Heart left ventricle (tissue), 16 donors: ENCODE measurements at places on chromosomes 6 and 20. TPM values are rescaled to one million over a fixed set of nuclear protein-coding genes. Genes with fewer than 3 reads are reported as not detected.

DNA sequence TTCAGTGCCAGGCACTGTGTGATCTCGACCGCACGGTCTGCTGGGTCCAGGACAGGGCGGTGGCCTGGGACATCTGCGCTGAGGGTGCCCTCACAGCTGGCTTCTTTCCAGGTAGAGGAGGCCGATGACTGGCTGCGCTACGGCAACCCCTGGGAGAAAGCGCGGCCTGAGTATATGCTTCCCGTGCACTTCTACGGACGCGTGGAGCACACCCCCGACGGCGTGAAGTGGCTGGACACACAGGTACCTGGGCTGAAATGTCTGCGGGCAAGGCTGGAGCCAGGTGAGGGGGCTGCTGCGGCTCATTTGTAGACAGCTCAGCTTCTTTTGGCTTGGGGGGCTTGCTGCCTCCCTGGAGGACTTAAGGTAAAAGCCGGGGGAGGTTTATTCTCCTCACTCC, 26.6 kb downstream of the PYGB start:
- peak; percentile 70 for DNase-seq

Gene CST4
- polyA plus RNA-seq: not detected

DNA sequence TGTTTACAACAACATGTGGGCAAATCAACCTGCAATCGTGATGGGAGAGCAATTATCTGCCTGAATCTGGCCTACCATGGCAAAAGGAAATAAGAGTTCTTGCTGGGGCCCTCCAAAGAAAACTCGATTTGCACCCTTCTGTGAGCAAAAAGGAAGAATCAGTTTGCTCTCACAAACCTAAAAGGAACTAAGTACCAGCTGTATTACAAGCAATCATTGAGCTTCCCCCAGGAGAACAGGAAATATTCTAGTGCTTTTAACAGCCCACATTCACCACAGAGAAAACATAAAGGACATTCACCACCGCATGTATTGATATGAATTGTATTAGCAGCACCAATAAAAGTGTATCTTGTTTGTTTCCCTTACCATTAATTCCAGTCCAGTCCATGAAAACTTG, 75.0 kb downstream of the MBOAT1 start:
- no peak for DNase-seq

Gene PHACTR3
- 0.19 TPM for polyA plus RNA-seq

- DNase-seq: no peak
Observed at GRCh38 chr6:130159956-130160355, 62.8 kb downstream of the SAMD3 start.

Gene ZKSCAN3
- polyA plus RNA-seq: 1.8 TPM

Gene HSPA1L
- 1.9 TPM for polyA plus RNA-seq

- DNase-seq: no peak
Observed at GRCh38 chr20:48795732-48796131, 32.1 kb downstream of the PREX1 start.

Gene QRSL1
- 15.2 TPM for polyA plus RNA-seq

GRCh38 chr20:35891375-35891774, 62.9 kb downstream of the SCAND1 start:
- DNase-seq: no peak

DNA sequence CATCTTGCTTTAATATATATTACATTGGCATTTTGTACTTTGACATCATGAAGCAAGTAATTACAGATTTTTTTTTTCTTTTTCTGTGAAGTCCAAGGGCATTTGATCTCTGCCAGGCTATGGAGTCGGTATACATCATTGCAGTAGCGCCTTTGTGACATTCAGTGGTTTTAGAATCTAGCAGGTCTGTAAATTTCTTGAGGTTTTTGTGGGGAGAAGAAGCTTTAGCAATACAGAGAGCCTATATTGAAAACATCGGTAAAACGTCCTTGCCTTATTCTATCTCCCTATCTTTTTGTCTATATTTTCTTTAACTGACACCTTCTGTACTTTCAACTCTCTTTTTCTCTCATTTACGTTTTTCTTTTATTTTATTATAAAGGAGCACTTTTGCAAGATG, 47.2 kb downstream of the DUSP22 start:
- DNase-seq: no peak

Gene ISM1
- 0.58 TPM for polyA plus RNA-seq
